ENCODE measurements at places on chromosomes 4 and X. TPM values are rescaled to one million over a fixed set of nuclear protein-coding genes. Genes with fewer than 3 reads are reported as not detected.

Gene DNAAF6
- not detected for total RNA-seq

Gene SHROOM2
- 0.17 TPM for total RNA-seq

Gene ZNF732
- not detected for total RNA-seq

Gene TMEM47
- total RNA-seq, result 12.9 TPM

Gene ART3
- not detected for total RNA-seq

Gene TLR7
- total RNA-seq, result not detected

Gene CENPI
- total RNA-seq, result 26.9 TPM

Gene UBQLN2
- 18.1 TPM for total RNA-seq

Gene FGFBP1
- total RNA-seq, result not detected

Gene WNK3
- 0.67 TPM for total RNA-seq

Gene SH3BGRL
- 77.1 TPM for total RNA-seq

Gene CLDN34
- not detected for total RNA-seq

Gene TMEM144
- 229 TPM for total RNA-seq

Gene CHRNA9
- total RNA-seq, result not detected

Gene GABRG1
- total RNA-seq, result 0.92 TPM

Gene CABS1
- not detected for total RNA-seq

Gene TRIML2
- total RNA-seq, result 34.9 TPM

Gene GYG2
- 9.7 TPM for total RNA-seq

Gene ASB5
- not detected for total RNA-seq

Gene GAGE12F
- not detected for total RNA-seq

Gene GAGE12H
- not detected for total RNA-seq

Gene STK26
- total RNA-seq, result 71.2 TPM

Gene RAP2C
- total RNA-seq, result 31.2 TPM

Gene ASB9
- total RNA-seq, result 24.5 TPM

Gene ADRA2C
- 15.0 TPM for total RNA-seq

Gene PDE5A
- total RNA-seq, result 0.17 TPM

Gene PIGA
- total RNA-seq, result 19.9 TPM

Gene LPAR4
- not detected for total RNA-seq

Gene HGFAC
- not detected for total RNA-seq

Gene CENPVL1
- total RNA-seq, result not detected

Gene DNASE1L1
- total RNA-seq, result 45.8 TPM

Gene COMMD8
- 27.3 TPM for total RNA-seq

Gene SPANXD
- not detected for total RNA-seq

Gene RPL34
- total RNA-seq, result 1,546 TPM

Gene VCX
- not detected for total RNA-seq

Gene CCDC149
- total RNA-seq, result 2.0 TPM

Gene NDP
- not detected for total RNA-seq

Gene RPL10
- total RNA-seq, result 7,043 TPM

Gene SNCA
- total RNA-seq, result 99.1 TPM

Gene UGT8
- 5.1 TPM for total RNA-seq

Gene ATOH1
- total RNA-seq, result not detected

Gene FMR1NB
- total RNA-seq, result not detected

Gene COX7B
- 680 TPM for total RNA-seq

Gene ARHGEF38
- total RNA-seq, result 0.02 TPM

Gene AP1S2
- total RNA-seq, result 27.3 TPM

Gene KLHL13
- 5.3 TPM for total RNA-seq

Measured in NCI-H460 (cell line).